ENCODE measurements at places on chromosomes 13 and 19. TPM values are rescaled to one million over a fixed set of nuclear protein-coding genes. Genes with fewer than 3 reads are reported as not detected.

ARRDC5 gene
- not detected for total RNA-seq

HSH2D gene
- 21.4 TPM for total RNA-seq

TMC4 gene
- 60.3 TPM for total RNA-seq

CERS1 gene
- total RNA-seq, result 0.96 TPM

PSMC4 gene
- 120 TPM for total RNA-seq

TMEM143 gene
- 13.2 TPM for total RNA-seq

LILRA1 gene
- not detected for total RNA-seq

- DNase-seq, result no peak
These were observed 290.7 kb upstream of the MIR17HG start for GRCh38 chr13:91056746-91057145.

- no peak for DNase-seq
These were observed 1.7 kb downstream of the ATP13A1 start for GRCh38 chr19:19661675-19662251.

DNA sequence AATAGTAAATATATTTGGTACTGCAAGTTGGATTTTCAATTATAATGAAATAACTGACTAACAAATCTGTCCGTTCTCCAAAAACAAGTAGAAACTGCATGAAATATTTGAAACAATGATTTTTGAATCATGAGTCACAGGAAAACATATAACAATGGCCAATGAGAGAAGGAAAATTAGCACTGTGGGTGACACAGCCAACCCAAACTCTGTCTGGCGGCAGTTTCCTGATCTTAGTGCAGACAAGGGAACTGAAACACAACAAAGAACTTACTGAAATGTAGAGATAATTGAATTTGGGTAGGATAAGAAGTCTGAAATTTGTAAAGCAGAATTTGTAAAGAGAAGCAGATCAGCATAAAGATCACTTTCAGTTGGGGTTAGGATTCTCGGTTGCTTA, 2743.3 kb upstream of the PCDH20 start:
- no peak for DNase-seq

- DNase-seq, result no peak
These were observed at the start of gene HCN2 for GRCh38 chr19:589693-590395. Gene HCN2 (plus strand): TSS chr19:589881. CDS start chr19:589946, 65 bp downstream.

DNA sequence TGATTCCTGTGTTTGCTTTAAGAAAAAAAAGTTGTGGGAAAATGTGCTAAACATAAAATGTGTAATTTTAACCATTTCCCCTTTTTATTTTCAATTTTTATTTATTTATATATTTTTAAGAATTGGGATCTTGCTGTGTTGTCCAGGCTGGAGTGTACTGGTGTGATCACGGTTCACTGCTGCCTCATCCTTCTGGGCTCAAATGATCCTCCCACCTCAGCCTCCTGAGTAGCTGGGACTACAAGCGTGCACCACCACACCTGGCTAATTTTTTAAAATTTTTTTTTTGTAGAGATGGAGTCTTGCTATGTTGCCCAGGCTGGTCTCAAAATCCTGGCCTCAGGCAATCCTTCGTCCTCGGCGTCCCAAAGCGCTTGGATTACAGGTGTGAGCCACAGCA, 19.0 kb downstream of the CACNG6 start:
- no peak for DNase-seq

DNA sequence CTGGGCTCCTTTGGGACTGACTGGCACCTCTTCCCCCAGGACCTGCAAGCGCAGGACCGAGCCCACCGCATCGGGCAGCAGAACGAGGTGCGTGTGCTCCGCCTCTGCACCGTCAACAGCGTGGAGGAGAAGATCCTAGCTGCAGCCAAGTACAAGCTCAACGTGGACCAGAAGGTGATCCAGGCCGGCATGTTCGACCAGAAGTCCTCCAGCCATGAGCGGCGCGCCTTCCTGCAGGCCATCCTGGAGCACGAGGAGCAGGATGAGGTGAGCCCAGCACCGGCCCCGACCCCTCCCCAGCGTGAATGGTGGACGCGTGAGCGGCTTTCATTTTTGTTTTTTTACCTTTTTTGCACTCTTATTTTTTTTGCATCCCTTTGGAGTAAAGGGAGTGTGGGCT, 56.0 kb upstream of the LDLR start:
- DNase-seq, result no peak

DNA sequence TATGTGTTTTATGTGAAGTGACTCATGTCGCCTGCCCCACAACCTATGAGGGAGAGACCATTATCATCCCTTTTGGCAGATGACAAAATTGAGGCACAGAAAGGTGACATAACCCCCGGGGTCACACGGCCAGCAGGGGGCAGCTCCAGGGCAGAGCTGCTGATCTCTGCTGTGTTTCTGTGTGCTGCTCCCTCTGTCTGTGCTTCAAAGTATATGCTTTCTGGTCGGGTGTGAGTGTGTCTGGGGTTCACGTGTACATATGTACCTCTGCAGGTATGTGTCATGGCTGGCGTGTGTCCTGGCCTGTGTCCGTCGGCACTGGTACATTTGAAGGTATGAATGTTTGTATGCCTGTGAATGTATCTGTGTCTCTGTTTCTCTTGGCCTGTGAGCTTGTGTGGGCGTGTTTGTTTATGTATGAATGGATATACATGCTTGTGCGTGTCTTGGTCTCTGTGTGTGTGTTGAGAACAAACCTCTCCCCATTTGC, 7.1 kb downstream of the LIPE start:
- peak; percentile 50 for DNase-seq

GRCh38 chr13:98429977-98430736, 146.8 kb downstream of the STK24 start:
- DNase-seq, result no peak

DNA sequence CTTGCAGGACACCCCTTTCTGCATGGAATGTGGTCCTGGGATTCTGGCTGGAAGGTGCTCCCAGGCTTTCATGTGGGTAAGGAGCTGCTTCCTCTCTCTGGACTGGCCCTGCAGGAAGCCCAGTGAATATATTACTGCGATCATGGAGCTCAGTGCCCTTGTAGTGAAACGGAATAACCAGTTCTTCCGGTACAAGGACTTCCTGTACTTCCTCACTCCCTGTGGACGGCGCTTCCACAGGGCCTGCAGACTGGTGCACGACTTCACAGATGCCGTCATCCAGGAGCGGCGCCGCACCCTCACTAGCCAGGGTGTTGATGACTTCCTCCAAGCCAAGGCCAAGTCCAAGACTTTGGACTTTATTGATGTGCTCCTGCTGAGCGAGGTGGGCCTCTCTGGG, 8.0 kb downstream of the CYP4F8 start:
- DNase-seq, result no peak

DNA sequence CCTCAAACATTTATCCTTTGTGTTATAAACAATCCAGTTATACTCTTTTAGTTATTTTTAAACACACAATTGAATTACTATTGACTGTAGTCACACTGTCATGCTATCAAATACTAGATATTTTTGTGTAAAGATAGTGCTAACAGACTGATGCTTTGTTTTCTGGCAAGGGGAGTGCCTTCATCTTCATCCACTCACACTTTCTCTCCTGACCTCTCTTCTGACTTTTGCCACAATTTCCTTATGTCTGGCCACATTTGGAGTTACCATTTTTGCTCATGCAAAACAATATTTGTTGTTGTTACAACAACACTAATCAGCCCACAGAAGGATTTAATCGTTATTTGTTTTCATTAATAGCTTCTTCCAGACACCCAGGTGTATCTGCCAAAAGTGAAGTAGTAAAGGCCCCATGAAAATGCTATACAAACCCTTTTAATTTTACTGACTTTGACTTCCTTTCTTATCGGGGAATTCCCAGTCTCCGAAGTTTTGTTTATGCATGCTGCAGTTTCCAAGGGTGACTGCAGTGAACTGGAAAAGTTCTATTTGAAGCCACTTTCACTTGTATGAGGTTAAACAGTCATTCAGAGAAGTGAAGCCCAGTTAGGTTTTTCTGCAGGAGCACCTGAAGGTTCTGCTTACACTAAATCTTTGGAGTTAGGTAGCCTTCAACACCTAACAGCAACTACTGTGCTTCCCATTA, 66.1 kb upstream of the FRY start:
- DNase-seq, result no peak

DNA sequence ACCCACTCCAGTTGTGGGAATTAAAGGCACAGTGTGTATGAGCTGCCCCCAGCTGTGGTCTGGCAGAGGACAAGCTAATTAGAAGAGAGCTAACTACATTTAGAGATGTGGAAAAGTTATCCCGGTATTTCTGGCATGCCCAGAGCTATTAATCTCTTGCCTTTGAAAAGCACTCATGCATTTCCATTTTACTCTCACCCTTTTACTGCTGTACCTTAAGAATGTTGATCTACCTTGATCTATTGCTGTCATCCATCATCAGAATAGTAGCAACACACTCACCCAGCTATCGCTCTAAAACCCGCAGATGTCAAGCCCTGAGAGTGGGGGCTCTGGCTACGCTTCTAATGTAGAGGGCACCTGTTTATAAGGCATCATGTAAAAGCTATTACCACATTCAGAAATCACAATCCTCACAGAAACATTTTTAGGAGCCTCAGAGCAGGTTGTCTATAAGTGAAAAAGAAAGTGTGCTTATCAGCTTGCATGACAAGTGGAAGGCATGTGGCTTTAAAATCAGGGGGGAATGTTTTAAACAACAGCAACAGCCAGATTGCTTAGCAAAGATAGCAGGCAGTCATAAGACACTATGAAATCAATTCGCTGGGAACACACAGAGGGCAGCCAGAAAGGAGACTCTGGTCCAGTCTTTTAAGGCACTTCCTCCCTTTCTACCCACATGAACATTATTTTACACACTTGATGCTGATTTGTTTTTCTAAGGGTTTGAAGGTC, 224.2 kb upstream of the IRS2 start:
- no peak for DNase-seq

DNA sequence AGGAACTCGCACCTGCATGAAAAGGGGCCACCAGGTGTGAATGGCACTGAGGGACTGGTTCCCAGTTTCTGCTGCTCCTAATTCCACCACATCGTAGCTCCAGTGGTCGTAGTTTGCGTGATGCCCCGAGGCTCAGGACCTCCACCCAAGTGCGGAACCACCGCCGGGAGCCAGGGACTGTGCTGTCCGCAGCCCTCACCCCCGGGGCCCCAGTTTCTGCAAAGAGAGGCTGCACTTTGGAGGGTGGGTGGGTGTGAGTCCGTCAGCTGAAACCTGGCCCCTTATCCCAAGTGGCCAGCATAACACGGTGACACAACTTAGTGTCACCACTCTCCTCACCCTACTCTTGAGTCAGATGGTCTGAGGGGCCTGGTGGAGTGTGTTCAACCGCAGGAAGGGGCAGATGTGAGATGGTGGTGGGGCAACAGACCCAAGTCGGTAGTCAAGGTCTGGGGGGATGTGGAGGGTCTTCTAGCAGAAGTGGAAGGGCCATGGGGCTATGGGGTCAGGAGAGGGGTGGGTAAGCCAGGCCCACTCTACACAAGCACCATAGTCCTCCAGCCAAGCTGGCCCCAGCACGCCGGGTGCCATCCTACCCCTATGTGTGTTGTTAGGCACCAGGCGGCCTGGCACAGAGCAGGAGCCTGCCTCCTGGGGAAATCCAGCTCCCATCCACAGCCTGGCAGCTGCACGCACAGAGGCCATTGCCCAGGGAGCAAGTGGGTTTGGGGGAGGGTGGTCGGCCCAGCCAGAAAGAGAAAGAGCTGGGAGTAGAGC, 1301.6 kb downstream of the UQCRFS1 start:
- DNase-seq, result no peak

DNA sequence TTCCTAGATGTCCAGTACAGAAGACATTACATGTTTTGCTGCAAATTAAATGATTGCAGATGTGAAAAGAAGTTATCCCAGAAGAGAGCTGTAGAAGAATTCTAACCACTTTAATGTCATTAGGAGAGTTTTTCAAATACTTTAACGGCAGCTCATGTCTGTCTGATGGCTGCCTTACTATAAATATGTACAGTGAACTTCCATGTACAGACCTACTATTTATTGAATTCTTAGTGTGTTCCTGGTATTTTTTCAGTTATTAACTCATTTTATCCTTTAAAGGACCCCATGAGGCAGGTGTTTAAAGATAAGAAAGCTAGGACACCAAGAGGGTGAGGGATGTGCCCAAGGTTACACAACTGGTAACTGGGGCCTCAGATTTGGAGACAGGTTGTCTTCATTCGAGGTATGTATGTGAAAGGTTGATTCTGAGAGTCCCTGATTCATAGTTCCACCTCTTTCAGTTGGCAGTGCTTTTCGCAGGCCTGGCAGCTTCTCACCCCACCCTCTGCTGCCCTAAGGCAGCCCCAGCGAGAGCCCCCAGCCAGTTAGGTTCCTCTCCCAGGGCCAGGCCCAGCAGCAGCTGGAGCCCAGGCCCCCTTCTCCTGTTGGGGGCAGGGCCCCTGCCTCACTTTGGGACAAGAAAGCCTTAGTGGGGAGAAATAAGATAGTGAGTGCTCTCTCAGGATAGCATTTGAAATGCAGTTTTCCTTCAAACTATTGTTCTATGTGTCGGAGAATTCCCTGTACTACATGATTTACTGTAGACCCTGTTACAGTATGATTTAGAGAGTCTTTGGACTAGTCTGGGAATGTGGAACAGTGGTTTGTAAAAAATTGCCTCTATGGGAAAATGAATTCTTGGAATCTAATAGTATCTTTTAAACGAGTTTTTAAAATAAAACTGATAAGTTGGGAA, 67.7 kb upstream of the TEX29 start:
- no peak for DNase-seq

- DNase-seq, result no peak
These were observed 273.4 kb downstream of the DACH1 start for GRCh38 chr13:71593566-71593965.

DNA sequence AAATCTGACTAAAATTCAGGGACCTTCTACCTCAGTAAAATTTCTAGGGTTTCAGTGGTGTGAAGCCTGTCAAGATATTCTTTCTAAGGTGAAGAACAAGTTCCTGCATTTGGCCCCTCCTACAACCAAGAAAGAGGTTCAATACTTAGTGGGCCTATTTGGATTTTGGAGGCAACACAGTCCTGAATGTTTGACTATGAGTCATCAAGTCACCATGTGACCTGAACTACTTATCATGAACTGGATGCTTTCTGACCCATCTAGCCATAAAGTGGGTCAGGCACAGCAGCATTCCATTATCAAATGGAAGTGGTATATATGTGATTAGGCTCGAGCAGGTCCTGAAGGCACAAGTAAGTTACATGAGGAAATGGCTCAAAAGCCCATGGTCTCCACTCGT, 163.0 kb upstream of the IRS2 start:
- DNase-seq, result no peak
